Cardiac muscle cell (in vitro differentiated cells and primary cell): ENCODE measurements at places on chromosomes 3 and 15.

DNA sequence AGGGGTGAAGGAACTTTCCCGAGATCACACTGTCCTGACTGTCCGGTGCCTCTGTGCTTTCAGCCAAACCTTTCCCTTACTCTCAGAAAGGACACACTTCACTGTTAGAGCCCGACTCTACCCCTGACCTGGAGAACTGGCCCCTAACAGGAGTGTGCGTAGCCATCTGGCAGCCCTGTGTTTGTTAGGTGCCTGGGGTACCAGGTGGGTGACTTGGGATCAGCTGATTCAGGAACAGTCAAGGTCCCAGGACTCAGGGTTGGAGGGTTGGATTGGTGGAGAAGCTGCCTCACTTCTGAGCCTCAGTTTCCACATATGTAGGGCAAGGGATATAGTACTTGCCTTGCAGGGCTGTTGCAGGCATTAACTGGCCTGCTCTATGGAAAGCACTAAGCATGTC is 98.3 kb upstream of the SLC6A11 start:
- DNase-seq: no peak

- DNase-seq: peak; percentile 76
Observed at GRCh38 chr3:90010341-90010740, 902.9 kb downstream of the EPHA3 start.

GRCh38 chr3:69986419-69986818 is 13.1 kb upstream of the SAMMSON start:
- no peak for DNase-seq

GRCh38 chr15:38828031-38828532 is 263.5 kb upstream of the RASGRP1 start:
- DNase-seq: peak; percentile 83

DNA sequence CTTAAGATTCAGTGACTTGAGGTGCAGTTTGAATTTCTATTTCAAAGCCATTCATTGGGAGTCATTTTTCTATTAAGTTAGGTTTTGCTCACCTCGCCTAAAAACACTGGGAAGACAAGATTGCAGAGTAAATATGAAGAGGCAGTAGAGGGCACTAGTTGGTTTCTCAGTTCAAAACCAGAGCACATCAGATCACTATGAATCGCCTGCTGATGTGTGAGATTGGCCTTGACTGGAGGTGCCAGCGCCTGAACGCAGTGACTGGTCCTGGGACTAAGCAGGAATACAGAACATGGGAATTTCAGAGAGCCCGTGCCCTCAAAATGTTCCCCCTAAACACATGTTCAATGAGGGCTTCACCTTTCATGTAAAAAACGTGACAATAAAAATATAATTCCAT is 229.0 kb downstream of the ITPR1 start:
- peak; percentile 42 for DNase-seq

GRCh38 chr3:47267490-47267824 is 15.1 kb downstream of the KIF9 start:
- DNase-seq: no peak

GRCh38 chr15:89323825-89324224 is 10.8 kb downstream of the POLG start:
- DNase-seq: no peak

GRCh38 chr3:3862534-3862933 is 63.3 kb downstream of the LRRN1 start:
- no peak for DNase-seq

DNA sequence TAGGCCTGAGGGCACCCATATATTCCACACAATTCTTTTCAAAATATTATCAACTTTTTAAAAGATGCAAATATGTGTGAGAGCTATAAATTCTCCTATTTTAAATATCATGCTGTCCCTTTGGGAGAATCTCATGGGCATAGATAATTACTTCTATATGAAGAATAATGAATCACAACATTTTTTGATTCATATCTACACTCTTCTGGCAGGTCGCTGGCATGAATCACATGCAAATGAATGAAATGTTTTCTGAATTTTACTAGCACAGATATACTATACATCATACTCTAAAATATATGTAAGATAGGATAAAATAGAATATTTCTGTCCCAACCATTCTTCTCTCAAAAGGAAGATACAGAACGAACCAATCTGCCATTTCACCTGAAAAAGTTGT is 277.7 kb upstream of the KCNH8 start:
- DNase-seq: no peak

- no peak for DNase-seq
Observed at GRCh38 chr3:38605981-38606380, 43.5 kb downstream of the SCN5A start.

- peak; percentile 61 for DNase-seq
Observed at GRCh38 chr15:55742498-55742926, 440 bp downstream of the PRTG start.

- no peak for DNase-seq
Observed at GRCh38 chr15:67822537-67823313, 2.6 kb upstream of the SKOR1 start.

DNA sequence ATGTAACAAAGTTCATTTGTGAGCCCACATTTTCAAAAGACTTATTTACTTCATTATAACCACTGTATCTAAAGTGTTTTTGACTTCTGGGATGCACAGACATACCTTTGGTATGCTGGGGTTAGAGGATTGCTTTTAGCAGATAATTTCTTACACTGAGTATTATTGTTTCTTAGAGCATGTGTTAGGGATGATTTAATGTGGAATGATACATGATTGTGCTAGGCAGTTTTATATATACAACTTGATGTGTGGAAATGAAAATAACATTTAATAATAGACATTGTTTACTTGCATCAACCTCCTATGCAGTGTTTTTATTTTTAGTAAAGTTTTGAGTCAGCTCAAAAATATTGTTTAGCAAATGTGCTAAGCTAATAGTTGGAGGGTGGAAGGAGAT is 3.4 kb downstream of the KIF23 start:
- DNase-seq: no peak

GRCh38 chr15:95259513-95259912 is 1028.2 kb downstream of the MCTP2 start:
- DNase-seq: peak; percentile 89

GRCh38 chr15:20106026-20106425 is 435.6 kb downstream of the GOLGA6L6 start:
- DNase-seq: no peak

DNA sequence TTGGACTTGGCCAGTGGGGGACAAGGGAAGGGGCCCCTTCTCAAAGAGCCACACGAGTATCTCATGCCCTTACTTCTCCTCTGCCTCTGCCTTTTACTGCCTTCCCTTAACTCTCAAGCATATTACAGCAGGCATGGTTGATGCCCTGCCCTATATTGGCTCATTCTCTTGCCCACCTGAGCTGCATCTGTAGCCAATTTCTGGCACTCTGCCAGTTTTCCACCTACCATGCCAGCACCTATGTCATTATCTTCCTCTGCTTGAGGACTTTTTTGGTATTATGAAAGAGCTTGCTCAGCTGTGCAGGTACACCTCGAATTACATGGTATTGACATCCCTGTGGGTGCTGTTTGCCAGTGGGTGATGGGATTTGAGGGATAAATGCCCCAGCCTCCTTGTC is 181.8 kb downstream of the OXSM start:
- no peak for DNase-seq

DNA sequence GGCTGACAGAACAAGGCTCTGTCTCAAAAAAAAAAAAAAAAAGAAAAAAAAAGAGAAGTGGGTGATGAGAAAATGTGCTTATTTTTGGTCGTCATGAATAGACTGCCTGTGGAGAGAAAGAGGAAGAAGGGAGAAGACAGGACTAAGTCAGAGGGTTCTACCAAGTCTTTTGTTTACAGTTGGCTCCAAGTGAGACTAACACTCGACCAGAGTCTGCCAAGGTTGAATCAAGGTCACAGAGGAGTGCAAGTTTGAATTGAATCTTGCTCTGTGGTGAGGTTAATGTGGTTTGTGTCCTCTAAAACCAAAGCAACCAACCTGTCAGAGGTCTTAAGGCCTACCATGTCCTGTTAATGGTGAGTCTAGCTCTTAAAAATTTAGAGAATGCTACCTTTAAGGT is 334.1 kb upstream of the GRM7 start:
- no peak for DNase-seq

DNA sequence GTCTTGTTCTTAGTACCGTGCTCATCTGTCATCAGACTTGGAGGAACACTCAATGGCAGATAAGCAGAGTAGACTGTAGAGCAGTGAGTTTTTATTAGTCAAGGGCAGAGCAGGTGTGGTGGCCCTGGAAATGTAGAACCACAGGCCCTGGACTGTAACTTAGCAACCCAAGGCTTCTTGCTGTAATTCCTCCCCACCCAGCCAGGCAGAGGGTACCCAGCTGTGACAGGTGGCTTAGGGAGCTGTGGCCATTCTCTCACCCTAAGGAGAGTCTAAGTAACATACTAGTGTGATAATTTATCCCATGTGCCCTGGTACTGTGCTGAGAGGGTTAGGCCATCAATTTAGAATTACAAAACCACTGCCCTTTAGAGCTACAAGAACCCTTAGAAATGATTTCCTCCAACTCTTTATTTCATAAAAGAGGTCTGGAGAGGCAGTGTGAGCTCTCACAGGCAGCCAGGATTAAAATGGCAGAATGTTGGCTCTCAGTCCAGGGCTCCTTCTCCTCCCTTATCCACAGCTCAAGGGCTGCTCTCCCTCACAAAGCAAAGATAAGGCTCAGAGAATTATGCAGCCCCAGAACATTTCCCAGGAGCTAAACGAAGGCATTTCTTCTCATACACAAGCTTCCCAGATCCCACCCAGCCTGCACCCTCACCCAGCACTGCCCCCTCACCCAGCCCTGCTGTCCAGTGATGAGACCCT is 3.0 kb downstream of the POMGNT2 start:
- peak; percentile 53 for DNase-seq

DNA sequence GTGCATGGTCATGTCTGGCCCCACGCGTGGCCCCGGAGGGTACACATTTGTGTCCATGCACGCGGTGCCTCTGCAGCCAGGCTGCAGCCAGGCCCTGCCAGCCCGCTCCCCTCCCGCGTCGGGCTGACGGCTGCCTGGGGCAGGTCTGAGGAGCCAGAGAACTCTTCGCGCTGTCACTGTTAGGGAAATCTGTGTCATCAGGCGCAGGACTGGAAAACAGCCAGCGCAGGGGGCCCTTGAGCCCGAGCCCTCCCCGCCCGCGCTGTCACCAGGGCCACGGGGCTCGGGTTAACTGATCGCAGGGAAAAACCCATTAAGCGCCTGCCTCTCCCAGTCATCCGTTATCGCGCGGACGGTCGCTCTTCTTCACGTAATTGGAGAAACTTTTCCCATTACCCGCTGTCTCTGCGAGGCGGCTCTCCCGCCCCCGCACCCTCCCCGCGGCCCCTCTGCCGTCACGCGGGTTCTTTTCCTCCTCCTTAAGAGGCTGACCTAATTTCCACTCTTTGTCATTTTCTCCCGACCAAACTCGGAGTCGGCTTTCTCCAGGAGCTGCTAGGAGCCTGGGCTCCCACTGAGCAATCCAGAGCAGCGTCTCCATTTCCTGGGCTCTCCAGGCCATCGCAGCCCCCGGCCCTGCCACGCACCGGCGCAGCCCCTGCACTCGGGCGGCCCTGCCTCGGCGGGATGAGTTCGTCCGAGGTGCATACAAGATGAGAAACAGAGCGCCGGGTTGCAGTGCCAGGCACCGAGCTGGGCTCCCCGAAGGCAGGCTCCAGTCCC is 57.5 kb upstream of the PRR23E start:
- DNase-seq: peak; percentile 77

GRCh38 chr15:80496096-80496495 is 91.9 kb downstream of the ARNT2 start:
- DNase-seq: no peak

- no peak for DNase-seq
Observed at GRCh38 chr3:65200310-65200970, 512.6 kb upstream of the ADAMTS9 start.

DNA sequence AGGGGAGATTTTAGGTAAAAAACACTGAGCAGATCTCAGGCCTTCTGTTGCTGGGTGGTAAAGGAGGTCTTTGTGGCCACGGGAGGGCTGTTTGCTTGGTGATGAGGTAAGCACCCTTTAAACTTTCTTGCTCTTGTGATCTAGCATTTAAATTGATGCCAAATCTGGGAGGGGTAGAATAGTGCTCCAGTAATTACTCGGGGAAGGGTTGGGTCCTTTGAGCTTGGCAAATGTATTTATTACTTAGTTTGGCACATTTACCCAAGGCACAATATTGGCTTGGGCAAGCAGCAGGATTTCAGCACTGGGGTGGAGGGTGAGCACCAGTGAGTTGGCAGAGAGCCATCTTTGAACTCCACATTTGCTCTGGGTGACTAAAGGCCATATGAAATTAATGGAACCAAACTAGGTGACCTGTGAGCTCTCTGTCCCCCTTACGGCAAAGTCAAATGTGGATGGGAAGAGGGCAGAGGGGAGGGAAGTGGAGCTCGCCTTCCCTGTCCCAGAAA is 185.9 kb upstream of the ONECUT1 start:
- DNase-seq: peak; percentile 46

GRCh38 chr3:64179860-64180259 is 45.4 kb downstream of the PRICKLE2 start:
- no peak for DNase-seq

GRCh38 chr3:71035314-71035713 is 548.2 kb downstream of the FOXP1 start:
- peak; percentile 78 for DNase-seq

- peak; percentile 90 for DNase-seq
Observed at GRCh38 chr15:57595011-57595866, 3.5 kb downstream of the MYZAP start.

DNA sequence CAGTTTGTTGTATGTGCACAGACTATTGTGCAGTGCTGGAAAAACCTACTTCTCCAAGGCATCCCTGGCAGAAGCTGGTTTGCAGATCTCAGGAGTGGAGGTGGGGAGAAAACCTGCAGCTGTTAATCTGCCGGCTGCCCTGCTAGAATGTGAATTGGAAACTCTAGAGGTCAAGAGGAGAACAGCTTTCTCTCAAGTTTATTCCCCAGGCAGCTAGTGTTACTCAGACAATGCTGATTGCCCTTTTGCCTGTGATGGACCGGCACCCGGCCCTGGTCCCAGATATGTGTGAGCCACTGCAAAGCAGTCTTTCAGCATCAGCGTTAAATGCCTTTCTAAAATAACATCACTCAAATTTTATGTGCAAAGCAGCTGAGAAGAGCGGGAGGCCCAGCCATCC is 129.7 kb upstream of the TPM1 start:
- DNase-seq: peak; percentile 75

- DNase-seq: no peak
Observed at GRCh38 chr3:15676259-15676658, 74.7 kb downstream of the BTD start.

DNA sequence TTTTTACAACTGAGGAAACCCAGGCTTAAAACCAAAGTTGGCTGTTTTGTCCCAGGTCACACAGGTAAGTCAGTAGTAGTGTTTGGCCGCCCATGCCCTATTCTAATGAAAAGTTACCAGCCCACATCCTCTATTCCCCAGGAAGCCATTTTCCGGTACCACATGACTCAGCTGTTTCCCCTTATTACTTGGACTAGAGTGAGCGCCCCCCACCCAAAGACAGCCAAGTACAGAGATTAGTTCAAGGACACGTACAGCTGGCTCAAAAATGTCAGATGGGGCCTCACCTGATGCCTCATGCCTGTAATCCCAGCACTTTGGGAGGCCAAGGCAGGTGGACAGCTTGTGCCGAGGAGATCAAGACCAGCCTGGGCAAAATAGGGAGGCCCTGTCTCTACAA is 8.5 kb upstream of the KLHL6 start:
- DNase-seq: no peak

GRCh38 chr3:120151791-120152190 is 57.5 kb upstream of the GSK3B start:
- no peak for DNase-seq
